Kidney tubule cell (primary cell): ENCODE measurements at places on chromosomes 7 and 10.
A peak's percentile ranks its signal among the peaks of the same experiment; 100 is the strongest.

DNA sequence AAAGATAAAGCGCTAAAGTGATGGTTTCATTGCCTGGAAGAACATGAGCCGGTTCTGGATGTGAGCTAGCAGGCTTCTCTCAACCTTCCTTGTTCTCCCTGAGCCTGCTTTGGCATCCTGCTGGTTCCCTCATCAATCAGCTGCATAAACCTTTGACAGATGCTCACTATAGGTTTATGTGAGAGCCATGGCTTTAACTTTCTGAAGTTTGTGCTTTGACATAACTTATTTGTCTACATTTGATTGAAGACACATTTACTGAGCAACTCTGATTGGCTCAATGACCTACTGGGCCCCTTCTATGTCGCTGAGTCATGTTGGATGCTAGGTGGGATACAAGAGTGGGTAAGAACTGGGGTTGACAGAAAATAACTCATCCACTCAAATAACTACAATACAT, 192.0 kb downstream of the ADAM12 start:
- no peak for DNase-seq

DNA sequence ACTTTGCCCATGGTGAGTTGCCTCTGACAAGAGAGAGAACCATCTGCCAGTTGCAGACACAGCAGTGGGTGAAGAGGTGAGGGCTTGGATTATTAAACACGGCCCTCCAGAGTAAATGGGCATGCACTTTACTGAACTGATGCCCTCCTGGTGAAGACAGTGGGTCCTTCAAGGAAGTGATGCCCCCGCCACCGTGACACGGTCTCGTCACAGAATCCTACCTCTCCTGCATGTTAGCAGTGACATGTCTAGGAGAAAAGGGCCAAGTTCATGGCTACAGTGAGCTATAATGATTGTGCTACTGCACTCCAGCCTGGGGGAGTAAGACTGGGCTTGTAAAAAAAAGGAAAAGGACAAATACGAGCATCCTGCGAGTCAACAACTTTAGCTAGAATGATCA, 2.4 kb downstream of the BNIP3 start:
- no peak for DNase-seq

DNA sequence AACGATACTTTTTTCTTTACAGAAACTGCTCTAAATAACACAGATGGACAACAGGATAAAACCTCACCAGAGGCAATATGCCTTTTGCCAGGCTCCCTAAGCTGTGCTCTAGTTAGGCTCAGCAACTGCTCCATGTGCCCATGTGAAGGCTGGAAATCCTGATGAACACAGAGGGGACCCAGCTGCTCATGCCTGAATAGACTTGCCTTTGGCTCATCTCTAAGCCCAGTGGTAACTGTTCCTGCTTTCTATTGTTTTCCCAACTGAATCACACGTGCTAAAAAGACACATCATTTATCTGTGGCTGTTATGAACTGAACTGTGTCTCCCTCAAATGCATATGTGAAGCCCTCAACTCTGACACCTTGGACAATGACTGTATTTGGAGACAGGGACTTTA, 110.4 kb downstream of the RNF216 start:
- no peak for DNase-seq

- no peak for DNase-seq
Observed at GRCh38 chr7:33444511-33444910, 315.1 kb downstream of the BBS9 start.

DNA sequence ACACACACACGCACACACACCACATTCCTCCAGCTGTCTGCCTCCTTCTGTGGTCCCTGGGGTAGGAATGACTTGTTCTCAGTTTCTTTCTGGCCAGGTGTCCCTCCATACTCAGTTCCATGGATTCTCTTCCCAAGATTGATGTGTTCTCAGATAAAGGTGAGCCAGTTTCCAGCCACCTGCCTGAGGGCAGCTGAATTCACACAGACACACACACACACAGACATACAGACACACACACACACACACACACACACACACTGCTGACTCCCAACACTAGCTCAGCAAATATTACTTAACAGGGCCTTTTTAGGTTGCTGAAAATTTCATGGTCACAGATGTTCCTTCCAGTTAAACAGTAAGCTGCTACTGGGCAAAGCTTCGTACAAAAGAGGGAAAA, 45.4 kb upstream of the GDF10 start:
- DNase-seq: no peak

GRCh38 chr7:12670000-12670729, 17.3 kb upstream of the ARL4A start:
- DNase-seq: no peak

DNA sequence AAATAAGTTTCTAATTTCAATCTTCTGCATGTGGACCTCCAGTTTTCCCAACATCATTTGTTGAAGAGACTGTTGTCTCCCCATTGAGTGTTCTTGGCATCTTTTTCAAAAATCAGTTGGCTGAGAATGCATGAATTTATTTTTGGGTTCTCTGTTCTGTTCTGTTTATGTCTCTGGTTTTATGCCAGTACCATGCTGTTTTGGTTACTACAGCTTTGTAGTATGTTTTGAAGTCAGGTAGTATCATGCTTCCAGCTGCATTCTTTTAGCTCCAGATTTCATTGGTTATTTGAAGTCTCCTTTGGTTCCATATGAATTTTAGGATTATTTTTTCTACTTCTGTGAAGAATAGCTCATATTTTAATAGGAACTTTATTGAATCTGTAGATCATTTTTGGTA, 21.2 kb upstream of the SFTPD start:
- no peak for DNase-seq

- no peak for DNase-seq
Observed at GRCh38 chr10:17387861-17388503, 66.4 kb downstream of the ST8SIA6 start.

DNA sequence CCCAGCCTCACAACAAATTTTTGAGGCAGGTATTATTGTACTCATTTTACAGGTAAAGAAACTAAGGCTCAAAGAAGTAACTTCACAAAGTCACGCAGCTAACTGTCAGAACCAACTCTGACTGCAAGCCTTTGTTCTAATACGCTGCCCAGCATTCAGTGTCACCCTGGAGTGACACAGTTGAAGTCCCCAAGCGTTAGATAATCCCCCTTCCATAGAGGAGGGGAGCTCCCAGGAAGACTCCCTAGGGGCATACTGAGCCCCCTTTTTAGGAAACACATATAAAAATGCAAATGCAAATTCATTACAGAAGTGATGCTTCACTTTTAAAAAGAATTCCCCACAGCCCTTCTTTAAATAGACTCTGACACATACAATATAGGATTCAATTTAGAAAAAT, 101.0 kb upstream of the MACROH2A2 start:
- DNase-seq: no peak

- DNase-seq: peak; percentile 24
Observed at GRCh38 chr7:4951903-4952636, 6.9 kb downstream of the MMD2 start.

- no peak for DNase-seq
Observed at GRCh38 chr10:35324196-35324595, 12.1 kb upstream of the CCNY start.

DNA sequence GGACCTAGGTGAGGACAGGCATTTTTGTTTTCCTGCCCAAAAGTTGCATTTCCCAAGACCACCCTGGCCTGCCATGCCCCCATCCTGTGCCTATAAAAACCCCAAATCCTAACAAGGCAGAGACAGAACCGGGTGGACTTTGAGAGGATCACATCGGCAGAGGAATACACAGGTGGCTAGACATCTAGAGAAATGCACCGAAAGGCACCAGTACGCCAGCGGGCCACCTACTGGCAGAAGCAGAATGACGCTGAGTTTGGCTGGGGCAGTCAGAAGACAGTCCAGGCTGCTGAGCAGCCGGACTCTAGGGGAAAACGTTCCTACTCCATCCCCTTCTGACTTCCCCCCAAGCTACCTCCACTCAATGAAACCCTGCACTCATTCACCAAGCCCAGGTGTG, 2.8 kb downstream of the AKR1C4 start:
- peak; percentile 7 for DNase-seq

DNA sequence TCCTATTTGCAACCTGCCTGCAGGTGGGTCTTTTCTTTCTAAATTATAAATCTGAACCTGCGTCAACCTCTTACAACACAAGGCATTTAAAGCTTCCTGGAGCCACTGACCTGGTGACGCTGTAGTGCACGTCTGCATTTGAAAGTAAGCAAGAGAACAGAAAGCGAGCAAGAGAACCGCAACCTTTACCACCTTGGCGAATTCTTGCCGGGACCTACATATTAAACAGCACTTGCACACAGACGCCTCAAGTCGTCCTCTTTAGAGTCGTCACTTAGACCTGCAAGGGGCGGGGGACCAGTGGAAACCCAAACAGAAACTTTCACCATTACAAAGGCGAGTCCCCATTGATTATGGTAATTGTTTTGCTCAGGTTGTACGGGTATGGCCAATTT, 9.5 kb downstream of the GLI3 start:
- peak; percentile 30 for DNase-seq

DNA sequence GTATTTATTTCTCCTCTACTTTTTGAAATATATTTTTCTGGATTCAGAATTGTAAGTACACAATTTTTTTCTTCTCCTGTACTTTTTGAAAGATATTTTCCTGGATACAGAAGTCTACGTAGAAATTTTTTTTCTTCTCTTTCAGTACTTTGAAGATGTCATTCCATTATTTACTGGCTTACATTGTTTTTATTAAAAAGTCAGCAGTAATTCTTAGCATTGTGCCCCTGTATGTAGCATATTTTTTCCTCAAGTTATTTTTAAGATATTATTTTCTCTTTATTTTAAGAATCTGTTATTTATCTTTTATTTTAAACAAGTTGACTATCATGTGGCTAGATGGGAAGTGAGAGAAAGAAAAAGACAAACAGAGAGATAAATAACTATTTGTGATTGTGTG, 119.0 kb upstream of the NPSR1 start:
- no peak for DNase-seq

DNA sequence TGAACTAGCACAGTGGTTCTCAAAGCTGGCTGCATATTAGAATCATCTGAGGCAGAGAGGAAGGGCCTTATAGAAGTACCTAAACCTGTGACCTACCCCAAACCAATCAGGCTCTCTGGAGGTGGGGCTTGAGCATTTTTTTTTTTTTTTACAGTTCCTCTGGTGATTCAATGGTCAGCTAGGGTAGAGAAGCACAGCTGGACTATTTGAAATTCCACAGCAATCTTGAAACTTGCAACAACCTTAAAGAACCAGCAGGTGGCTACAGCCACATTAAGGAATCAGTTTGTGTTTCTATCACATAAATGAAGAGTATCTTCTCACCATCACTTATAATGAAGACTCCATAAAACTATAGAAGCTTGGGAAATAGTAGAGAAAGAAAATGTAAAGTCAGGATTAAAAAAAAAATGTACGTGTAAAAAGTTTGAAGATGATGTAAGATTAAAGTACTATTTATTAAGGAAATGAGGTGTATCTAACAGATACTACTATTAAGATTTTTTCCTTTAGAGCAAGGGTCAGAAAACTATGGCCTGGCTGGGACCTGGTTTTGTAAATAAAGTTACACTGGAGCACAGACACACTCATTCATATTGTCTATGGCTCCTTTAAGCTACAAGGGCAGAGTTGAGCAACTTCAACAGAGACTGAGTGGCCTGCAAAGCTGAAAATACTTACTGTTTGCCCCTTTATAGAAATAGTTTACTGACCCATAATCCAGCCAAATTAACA, 3.8 kb downstream of the RTKN2 start:
- DNase-seq: peak; percentile 94

DNA sequence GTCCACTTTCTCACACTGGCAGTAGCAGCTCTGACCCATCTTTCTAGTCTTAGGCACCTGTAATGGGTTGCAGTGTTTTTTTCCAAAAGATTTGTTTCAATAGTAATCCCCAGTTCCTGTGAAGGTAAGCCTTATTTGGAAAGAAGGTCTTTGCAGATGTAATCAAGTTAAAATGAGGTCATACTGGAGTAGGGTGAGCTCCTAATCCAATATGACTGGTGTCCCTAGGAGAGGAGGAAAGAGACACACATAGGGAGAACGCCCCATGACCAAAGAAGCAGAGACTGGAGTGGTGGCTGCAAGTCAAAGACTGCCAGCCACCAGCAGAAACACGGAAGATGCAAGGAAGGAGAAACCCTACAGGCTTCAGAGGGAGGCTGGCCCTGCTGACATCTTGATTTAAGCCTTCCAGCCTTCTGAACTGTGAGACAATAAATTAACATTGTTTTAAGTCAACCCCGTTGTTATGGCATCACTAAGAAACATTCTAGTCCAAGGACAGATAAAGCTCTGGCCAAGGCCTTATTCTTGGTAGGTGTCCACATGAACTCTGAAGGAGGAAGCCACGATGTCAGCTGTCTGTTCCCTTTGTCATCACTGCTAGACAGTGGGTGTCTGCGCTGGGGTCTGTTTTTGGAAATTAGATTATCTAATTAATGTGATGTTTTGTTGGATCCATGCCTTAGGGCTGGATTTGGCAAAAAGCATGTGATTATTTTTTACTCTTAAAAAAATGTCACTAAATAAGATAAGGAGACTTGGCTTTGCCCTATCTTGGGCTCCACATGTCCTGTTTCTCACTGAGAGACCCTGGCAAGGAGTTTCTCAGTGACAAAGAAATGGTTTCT, 214.9 kb downstream of the KCNMA1 start:
- no peak for DNase-seq

GRCh38 chr7:143505838-143506237, 28.2 kb downstream of the TAS2R41 start:
- DNase-seq: no peak

DNA sequence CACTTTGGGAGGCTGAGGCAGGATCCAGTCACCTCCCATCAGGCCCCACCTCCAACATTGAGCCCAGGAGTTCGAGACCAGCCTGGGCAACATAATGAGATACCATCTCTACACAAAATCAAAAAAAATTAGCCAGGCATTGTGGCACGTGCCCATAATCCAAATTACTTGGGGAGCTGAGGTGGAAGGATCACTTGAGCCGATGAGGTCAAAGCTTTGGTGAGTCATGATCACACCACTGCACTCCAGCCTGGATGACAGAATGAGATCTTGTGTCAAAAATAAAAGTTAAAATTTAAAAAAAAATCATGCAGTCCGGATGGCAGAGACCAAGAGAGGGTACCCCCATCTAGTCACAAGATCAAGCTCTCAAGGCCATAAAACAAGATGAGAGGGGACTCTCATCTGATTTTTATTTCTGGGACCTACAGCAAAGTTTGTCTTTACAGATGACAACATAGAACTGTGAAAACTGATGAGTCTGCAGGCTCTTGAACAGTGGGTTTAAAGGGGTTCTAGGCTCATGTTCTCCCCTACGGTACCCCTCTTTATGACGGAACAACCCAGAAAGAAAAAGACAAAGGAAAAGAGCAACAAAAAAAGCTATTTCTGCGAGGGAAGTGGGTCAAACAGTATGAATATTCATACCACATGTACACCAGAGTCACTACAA, 28.9 kb upstream of the CREB3L2 start:
- DNase-seq: peak; percentile 63

- no peak for DNase-seq
Observed at GRCh38 chr10:131440405-131441360, 129.2 kb upstream of the TCERG1L start.

DNA sequence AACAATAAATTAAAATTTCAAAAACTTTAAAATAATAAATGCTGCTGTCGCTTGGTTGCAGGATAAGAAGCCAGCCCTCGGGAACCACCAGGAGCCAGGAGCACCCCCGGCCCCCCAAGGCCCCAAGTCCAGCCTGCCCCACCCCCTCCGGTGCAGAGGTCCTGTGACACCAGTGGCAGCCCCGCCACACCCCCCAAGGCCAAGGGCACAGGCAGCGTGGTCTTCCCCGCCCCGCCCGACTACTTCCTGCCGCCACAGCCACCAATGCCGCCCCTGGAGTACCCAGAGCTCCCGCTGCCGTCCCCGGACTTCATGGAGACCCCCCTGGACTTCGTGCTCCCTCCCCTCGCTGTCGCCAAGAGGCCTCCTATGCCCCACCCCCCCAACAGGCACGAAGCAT, 44.5 kb upstream of the PDSS1 start:
- DNase-seq: no peak
